Naive thymus-derived CD8-positive, alpha-beta T cell (primary cell): ENCODE measurements at places on chromosomes 2 and 18.

GRCh38 chr2:172725746-172726145 lies 9.9 kb upstream of the RAPGEF4 start:
- no peaks in the 10 kb centered on the region for H3K4me1 ChIP-seq
- no peak overlapping the region for H3K27ac ChIP-seq
- no peak overlapping the region for H3K4me3 ChIP-seq
- peaks cover 3% of the 10 kb centered on the region for H3K27me3 ChIP-seq
- DNase-seq = no peak

- H3K36me3 ChIP-seq = no peaks in the 10 kb centered on the region
- H3K4me1 ChIP-seq = peaks cover 19% of the 10 kb centered on the region
- H3K27me3 ChIP-seq = peaks cover 69% of the 10 kb centered on the region
- peak; percentile 73 for DNase-seq
- peak within 1 kb of the TSS; percentile 79 for H3K4me3 ChIP-seq
Observed at GRCh38 chr2:73293534-73294171, at the start of gene EGR4. Gene EGR4, minus strand, starts transcription at chr2:73293548. Its CDS starts 231 bp downstream, at chr2:73293317.

GRCh38 chr2:150409196-150409595 lies 78.3 kb downstream of the RND3 start:
- H3K4me3 ChIP-seq = no peak overlapping the region
- no peak for DNase-seq
- no peaks in the 10 kb centered on the region for H3K4me1 ChIP-seq
- H3K27ac ChIP-seq = no peak overlapping the region
- H3K27me3 ChIP-seq = no peaks in the 10 kb centered on the region
- H3K36me3 ChIP-seq = no peaks in the 10 kb centered on the region

- no peaks in the 10 kb centered on the region for H3K4me1 ChIP-seq
- no peaks in the 10 kb centered on the region for H3K36me3 ChIP-seq
- no peak overlapping the region for H3K27ac ChIP-seq
- no peak for DNase-seq
Observed at GRCh38 chr2:235934774-235935484, 233.3 kb downstream of the GBX2 start.

- peak overlapping the region; percentile 82 for H3K27ac ChIP-seq
- no peaks in the 10 kb centered on the region for H3K27me3 ChIP-seq
- peaks cover 54% of the 10 kb centered on the region for H3K4me1 ChIP-seq
- no peak overlapping the region for H3K4me3 ChIP-seq
- no peak for DNase-seq
- peaks cover 96% of the 10 kb centered on the region for H3K36me3 ChIP-seq
Observed at GRCh38 chr2:172588931-172589330, 33.0 kb downstream of the PDK1 start.

- no peak for DNase-seq
- peaks cover 32% of the 10 kb centered on the region for H3K4me1 ChIP-seq
- H3K27ac ChIP-seq = peak overlapping the region; percentile 98
- H3K4me3 ChIP-seq = peak overlapping the region; percentile 91
- H3K36me3 ChIP-seq = peaks cover 17% of the 10 kb centered on the region
- H3K27me3 ChIP-seq = peaks cover 3% of the 10 kb centered on the region
Observed at GRCh38 chr18:79069717-79070151, 540 bp downstream of the ATP9B start.

DNA sequence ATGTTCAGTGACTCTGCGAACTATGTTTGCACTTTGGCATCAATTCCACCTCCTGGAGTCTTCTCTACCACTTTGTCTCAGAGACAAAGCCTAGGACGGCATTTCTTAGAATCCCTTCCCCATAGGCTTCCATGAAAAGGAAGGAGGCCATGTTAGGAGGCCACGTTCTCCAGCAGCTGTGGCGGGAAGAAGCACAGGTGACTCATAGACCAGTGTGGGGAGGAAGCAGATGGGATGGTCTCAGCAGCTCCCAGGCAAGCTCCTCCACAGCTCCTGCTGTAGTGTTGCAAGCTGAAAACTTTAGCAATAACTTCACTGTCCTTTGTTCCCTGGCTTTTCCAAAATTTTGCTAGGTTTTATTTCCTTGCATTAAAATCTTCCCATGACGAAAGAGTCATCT lies 781.3 kb upstream of the ID2 start:
- DNase-seq = no peak
- H3K27ac ChIP-seq = no peak overlapping the region
- no peaks in the 10 kb centered on the region for H3K36me3 ChIP-seq
- H3K4me3 ChIP-seq = no peak overlapping the region
- peaks cover 19% of the 10 kb centered on the region for H3K4me1 ChIP-seq

- no peak for DNase-seq
- no peak overlapping the region for H3K4me3 ChIP-seq
- H3K4me1 ChIP-seq = no peaks in the 10 kb centered on the region
- no peaks in the 10 kb centered on the region for H3K36me3 ChIP-seq
- no peak overlapping the region for H3K27ac ChIP-seq
- no peaks in the 10 kb centered on the region for H3K27me3 ChIP-seq
Observed at GRCh38 chr2:79389481-79389880, 123.4 kb upstream of the CTNNA2 start.

DNA sequence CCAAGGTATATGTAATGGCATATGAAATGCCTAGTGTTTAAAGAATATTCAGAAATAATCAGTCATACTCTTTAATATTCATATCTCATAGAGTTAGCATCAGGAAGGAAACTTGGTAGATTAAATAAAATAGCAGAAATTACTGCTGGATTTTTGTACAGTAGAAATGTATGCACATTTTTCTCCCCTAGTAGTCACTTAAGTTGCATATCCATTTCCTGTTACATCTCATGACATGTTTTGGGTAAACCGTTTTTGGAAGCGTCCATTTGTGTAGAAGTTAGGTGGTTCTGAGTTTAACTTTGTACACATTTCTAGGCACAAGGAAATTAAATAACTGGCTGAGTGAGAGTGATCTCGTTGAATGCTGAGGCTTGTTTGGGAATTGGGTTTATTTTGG lies 21.9 kb downstream of the NEDD4L start:
- no peak overlapping the region for H3K4me3 ChIP-seq
- peaks cover 11% of the 10 kb centered on the region for H3K27me3 ChIP-seq
- H3K36me3 ChIP-seq = no peaks in the 10 kb centered on the region
- DNase-seq = no peak
- H3K4me1 ChIP-seq = no peaks in the 10 kb centered on the region

GRCh38 chr2:23204685-23205242 lies 180.2 kb upstream of the KLHL29 start:
- DNase-seq = no peak
- no peak overlapping the region for H3K27ac ChIP-seq
- peaks cover 12% of the 10 kb centered on the region for H3K27me3 ChIP-seq
- no peaks in the 10 kb centered on the region for H3K4me1 ChIP-seq
- H3K4me3 ChIP-seq = no peak overlapping the region
- H3K36me3 ChIP-seq = no peaks in the 10 kb centered on the region

GRCh38 chr2:220335591-220335915 lies 708.1 kb downstream of the SLC4A3 start:
- H3K27ac ChIP-seq = no peak overlapping the region
- H3K27me3 ChIP-seq = no peaks in the 10 kb centered on the region
- H3K4me1 ChIP-seq = no peaks in the 10 kb centered on the region
- no peaks in the 10 kb centered on the region for H3K36me3 ChIP-seq

DNA sequence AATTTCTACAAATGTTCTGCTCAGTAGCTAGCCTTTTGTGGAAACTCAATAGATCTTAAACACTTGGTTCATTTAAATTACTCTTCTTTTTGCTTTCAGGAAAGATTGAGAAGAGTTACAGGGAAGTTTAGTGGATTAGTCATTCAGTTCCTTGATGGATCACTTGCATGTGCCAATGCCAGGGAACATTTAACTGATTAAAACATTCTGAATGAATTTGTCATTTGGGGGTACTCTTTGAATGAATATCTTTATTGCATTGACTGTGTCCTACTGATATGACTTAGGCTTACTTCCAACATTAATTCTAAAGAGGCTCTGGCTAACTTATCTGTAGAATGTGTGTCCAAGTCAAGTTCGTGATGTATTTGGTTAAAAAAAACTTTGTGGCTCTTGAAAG lies 199.8 kb downstream of the PLCL1 start:
- peaks cover 26% of the 10 kb centered on the region for H3K36me3 ChIP-seq
- H3K4me3 ChIP-seq = no peak overlapping the region
- H3K4me1 ChIP-seq = peaks cover 6% of the 10 kb centered on the region
- H3K27me3 ChIP-seq = no peaks in the 10 kb centered on the region
- H3K27ac ChIP-seq = no peak overlapping the region
- no peak for DNase-seq

DNA sequence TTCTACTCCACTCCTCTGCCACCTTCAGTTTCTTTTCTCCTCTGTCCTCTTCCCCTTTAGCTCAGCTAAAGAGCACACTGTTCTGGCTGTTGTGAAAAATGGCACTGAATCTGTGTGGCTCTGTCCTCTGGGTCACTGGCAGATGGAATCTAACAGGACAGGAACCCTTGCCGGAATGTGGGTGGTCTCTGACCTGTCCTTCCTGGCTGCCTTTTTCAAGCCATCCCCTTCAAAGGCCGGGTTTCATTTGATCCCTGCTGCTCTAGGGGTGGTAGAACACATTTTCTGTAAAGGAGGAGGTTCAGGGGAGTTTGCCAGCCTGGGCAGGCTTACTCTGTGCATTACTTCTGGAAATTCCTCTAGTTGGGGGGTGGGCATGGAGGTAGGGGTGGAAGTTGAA lies 29.9 kb downstream of the MTCL1 start:
- peaks cover 2% of the 10 kb centered on the region for H3K4me1 ChIP-seq
- peaks cover 12% of the 10 kb centered on the region for H3K27me3 ChIP-seq
- H3K4me3 ChIP-seq = no peak overlapping the region

- H3K27me3 ChIP-seq = peaks cover 3% of the 10 kb centered on the region
- H3K4me1 ChIP-seq = peaks cover 2% of the 10 kb centered on the region
- H3K36me3 ChIP-seq = no peaks in the 10 kb centered on the region
- H3K27ac ChIP-seq = no peak overlapping the region
- no peak overlapping the region for H3K4me3 ChIP-seq
- no peak for DNase-seq
Observed at GRCh38 chr2:200275295-200276013, 31.0 kb upstream of the SPATS2L start.

- no peak overlapping the region for H3K4me3 ChIP-seq
- peaks cover 1% of the 10 kb centered on the region for H3K27me3 ChIP-seq
- no peaks in the 10 kb centered on the region for H3K36me3 ChIP-seq
- H3K4me1 ChIP-seq = peaks cover 10% of the 10 kb centered on the region
Observed at GRCh38 chr18:10036479-10036878, 122.7 kb downstream of the VAPA start.

DNA sequence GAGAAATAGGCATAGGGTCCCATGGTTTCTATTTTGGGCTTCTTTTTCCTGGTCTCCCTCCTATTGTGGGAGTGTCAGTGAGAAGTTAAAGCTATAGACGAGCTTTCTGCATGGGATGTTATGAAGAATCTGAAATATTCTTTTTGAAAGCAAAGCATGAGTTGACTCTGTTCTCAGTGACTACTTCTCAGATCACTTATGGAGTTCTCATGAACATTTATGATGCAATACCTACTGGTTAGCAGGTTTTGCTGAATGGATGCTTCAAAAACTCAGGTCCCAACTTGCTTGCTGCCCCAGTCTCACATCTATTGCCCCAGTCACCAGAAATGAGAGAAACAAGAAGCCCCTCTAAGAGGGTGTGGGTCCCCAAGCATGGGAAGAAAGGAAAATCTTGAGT lies 365.0 kb downstream of the HRH4 start:
- H3K27me3 ChIP-seq = peaks cover 8% of the 10 kb centered on the region
- DNase-seq = no peak
- H3K4me1 ChIP-seq = no peaks in the 10 kb centered on the region
- no peaks in the 10 kb centered on the region for H3K36me3 ChIP-seq

- no peaks in the 10 kb centered on the region for H3K27me3 ChIP-seq
- H3K27ac ChIP-seq = no peak overlapping the region
- H3K36me3 ChIP-seq = no peaks in the 10 kb centered on the region
- H3K4me1 ChIP-seq = no peaks in the 10 kb centered on the region
- DNase-seq = no peak
Observed at GRCh38 chr2:82139979-82140611, 1835.5 kb upstream of the LRRTM1 start.

DNA sequence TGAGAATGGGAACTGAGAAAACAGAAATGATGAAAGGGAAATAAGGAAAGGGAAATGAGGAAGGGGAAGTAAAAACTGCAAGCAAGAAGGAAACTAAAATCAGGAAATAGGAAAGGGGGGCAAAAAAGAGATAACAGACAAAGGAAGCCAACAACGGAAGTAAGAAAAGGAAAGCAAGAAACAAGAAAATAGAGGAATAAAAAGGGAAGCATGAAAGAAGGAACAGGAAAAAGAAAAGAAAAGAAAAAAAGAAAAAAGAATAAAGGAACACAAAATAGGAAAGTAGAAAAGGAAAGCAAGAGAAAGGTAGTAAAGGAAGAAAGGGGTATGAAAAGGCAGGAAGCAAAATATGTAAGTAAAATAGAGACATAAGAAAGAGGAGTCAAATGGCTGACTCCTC lies 241.2 kb upstream of the NCKAP5 start:
- no peak overlapping the region for H3K4me3 ChIP-seq
- no peak overlapping the region for H3K27ac ChIP-seq
- peaks cover 24% of the 10 kb centered on the region for H3K27me3 ChIP-seq
- H3K4me1 ChIP-seq = peaks cover 4% of the 10 kb centered on the region
- DNase-seq = no peak
- H3K36me3 ChIP-seq = no peaks in the 10 kb centered on the region

DNA sequence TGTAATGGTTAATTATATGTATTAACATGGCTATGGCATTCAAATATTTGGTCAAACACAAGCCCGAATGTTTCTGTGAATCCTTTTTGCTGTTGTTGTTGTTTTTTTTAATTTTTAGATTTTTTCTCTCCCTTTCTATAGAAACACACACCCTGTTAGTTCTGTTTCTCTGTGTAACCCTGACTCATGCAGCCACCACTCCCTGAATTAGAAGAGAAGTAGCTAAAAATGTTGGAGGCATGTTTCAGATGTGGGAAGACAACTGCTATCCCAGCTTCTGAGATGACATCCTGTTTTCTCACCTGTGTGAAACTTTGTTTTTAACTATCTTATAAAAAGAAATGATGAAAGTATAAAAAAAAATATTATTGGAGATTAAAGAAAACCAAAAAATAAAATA lies 219.6 kb upstream of the RGPD4 start:
- no peak overlapping the region for H3K4me3 ChIP-seq
- no peaks in the 10 kb centered on the region for H3K27me3 ChIP-seq
- no peak overlapping the region for H3K27ac ChIP-seq
- H3K36me3 ChIP-seq = no peaks in the 10 kb centered on the region
- no peaks in the 10 kb centered on the region for H3K4me1 ChIP-seq
